ENCODE measurements at places on chromosomes 13 and 19. TPM values are rescaled to one million over a fixed set of nuclear protein-coding genes. Genes with fewer than 3 reads are reported as not detected.

Gene TUBB4A
- total RNA-seq = 4.4 TPM

Gene MARK4
- 21.6 TPM for total RNA-seq

Gene C1QTNF9B
- not detected for total RNA-seq

Gene EHD2
- 41.8 TPM for total RNA-seq

Gene HIPK4
- total RNA-seq = 0.13 TPM

Gene UTP14C
- 11.2 TPM for total RNA-seq

Gene GRIK5
- total RNA-seq = 0.62 TPM

Gene STOML3
- not detected for total RNA-seq

Measured in Panc1 (cell line).